Kidney epithelial cell (primary cell): ENCODE measurements at places on chromosomes 3 and 15.

DNA sequence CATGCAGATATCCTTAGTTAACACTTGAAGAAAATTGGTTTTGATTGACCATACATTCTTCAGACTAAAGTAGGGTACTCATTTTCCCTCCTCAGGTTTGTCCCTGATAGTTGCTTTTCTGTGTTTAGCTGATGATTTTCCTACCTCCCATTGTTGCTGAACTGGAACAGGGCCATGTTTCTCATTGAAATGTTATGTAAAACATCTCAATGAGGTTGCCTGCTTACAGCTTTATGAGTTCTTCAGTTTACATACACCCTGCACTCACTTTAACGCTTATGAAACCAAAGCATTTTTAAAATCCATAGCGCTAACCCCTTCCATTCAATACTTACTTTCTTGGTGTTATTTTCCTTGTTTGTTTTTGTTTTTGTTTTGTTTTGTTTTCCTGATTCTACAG is 61.9 kb downstream of the HMG20A start:
- no peak for DNase-seq

DNA sequence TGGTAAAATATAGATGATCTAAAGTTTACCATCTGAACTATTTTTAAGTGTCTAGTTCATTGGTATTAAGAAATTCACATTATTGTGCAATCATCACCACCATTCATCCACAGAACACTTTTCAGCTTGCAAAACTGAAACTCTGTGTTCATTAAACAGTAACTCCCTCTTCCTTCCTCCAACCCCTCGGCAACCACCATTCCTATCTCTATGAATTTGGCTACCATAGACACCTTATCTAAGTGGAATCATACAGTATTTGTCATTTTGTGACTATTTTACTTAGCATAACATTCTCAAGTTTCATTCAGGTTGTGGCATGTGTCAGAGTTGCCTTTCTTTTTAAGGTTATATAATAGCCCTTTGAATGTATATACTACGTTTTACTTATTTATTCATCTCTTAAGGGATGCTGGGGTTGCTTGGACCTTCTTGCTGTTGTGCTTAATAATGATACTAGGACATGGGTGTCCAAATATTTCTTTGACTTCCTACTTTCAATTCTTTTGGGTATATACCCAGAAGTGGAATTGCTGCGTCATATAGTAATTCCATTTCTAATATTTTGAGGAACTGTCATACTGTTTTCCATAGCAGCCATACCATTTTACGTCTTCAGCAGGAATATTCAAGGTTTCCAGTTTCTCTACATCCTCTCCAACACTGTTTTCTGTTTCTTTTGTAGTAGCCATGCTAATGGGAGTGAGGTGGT is 20.9 kb downstream of the KAT2B start:
- no peak for DNase-seq

- DNase-seq, result no peak
These were observed 89.5 kb downstream of the ZMAT3 start for GRCh38 chr3:178982137-178982536.

GRCh38 chr3:150303768-150304167 is 104.3 kb upstream of the TSC22D2 start:
- no peak for DNase-seq

- DNase-seq, result no peak
These were observed 975.5 kb upstream of the CFAP20DC start for GRCh38 chr3:60025096-60026050.

DNA sequence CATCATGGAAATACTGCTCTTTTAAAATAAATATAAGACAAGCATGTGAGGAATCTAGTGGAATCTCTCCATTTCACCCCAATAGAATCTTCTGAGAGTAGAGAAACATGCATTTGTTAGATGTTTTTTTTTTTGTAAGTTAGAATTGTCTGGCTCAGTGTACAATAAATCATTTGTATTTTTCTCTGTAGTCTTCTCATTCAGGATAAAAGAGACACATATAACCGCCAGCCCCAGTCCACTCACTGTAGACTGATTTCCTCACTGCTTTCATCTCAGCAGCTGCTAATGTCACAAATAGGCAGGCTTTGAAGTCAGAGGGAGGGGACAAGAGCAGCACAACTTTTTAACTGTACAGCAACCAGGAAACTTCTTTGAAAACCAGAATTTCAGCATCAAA is 140.2 kb upstream of the RBMS3 start:
- no peak for DNase-seq

GRCh38 chr3:104825116-104825515 is 541.6 kb upstream of the ALCAM start:
- DNase-seq, result no peak

DNA sequence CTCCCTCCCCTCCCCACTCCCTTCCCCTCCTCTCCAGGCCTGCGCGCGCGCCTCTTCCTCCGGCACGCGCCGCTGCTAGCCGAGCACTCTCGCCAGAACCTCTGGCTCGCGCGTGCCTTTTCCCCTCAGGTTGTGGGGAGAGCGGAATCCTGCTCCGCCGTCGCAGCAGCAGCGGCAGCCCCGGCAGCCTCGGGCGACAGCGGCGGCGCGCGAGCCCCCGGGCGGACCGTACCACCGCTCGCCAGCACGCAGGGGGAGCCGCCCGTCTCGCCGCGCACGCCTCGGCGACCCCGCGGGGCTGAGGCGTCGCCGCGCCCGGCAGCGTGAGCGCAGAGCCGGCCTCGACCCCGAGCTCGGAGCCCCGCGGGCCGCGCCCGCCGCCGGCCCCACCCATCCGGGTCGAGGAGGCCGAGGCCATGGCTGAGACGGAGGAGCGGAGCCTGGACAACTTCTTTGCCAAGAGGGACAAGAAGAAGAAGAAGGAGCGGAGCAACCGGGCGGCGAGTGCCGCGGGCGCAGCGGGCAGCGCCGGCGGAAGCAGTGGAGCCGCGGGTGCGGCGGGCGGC is at the start of gene CDV3:
Gene CDV3 (plus strand): TSS at position 58 of the 566 bp plus-strand sequence. CDS start 359 bp downstream, at position 417.
- no peak for DNase-seq

DNA sequence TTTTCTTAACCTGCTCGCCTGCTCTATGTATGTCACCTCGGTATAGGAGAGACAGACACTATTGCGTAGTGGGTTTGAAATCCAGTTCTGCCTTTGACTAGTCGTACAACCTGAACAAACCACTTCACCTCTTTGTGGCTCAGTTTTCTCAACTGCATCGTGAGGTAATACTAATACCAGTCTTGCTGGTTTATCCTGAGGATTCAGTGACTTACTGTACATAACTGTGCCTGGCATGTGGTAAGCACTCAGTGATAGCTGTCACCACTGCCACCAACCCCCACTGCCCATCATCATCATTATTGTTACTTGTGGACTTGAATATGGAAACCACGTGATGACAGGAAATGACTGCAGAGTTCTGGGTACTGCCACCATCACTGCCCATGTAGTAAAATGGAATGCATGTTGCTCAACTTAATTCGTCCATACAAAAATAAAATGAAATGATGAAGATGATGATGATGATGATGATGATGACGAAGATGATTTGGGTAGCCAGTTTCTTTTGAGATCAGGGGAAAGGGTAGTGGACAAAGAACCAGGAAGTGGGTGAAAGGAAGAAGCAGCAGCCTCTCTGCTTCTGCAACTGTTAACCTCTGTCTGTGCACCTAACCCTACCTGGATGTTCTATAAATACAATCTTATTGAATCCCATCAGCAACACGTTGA is 228.1 kb downstream of the FEZF2 start:
- DNase-seq, result no peak

DNA sequence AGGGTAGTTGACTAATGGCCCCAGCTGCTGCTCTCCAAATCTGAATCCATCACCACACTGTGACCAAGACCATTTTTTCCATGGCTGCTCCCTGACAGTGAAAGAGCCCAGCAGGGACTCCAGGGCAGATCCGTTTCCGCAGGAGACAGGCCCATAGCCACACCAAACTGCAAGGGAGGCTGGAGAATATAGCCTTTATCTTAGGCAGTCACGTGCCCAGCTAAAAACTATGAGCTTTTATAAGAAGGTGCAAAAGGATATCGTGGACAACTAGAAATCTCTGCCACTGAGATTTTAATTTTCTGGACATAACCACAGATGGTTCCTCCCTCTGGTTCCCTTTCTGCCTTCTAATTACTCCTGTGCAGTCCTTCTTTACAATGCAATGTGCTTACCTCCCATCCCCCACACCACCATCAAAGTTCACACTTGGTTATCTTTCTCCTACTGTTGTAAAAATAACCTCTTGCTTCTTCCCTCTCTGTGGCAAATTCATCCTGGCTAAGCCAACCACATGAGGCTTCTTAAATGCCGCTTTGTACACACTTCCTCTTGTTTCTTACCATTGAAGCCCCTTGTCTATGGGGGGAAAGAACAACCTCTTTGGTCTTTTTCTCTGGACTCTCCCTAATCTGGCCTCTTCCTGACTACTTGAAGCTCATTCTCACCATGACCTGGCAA is 233.7 kb downstream of the SHQ1 start:
- no peak for DNase-seq

DNA sequence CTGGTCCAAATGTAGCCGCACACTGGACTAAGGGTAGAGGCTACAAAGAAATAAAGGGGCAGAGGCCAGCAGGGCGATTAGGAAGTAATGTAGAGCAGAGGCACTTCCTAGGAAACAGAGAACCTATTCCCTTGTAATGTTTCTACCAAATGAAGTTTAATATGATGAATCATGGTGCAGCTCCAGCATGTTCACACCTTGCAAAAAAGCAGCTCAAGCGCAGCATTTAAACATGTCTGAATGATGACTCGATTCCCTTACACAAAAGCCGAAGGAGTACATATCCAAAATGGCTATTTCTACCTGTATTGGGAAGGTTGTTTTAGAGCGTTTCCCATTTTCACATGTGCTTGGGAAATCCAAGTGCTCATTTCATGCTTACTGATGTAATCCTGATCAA is 204.8 kb downstream of the MECOM start:
- no peak for DNase-seq

DNA sequence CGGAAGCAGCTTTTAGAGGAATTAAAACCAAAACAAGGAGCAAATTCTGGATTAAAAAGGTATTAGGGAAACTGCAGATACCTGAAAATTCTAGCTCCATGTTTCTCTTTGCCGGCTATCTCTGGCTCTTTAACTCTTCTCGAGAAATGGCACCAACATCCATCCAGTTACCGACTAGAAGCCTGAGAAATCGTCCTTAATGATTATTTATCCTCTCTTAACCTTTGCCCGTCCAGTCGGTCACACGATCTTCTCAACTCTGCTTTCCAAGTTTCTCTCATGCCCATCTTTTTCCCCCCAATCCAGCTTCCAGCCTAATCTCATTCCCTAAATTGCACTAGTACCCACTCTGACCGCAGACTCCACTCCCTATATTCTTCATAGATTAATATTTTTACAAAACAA is 596 bp upstream of the SGO1 start:
- no peak for DNase-seq

GRCh38 chr3:14231145-14231990 is 52.8 kb downstream of the LSM3 start:
- no peak for DNase-seq

- DNase-seq, result no peak
These were observed 27.1 kb downstream of the TBC1D2B start for GRCh38 chr15:78050441-78050809.

GRCh38 chr3:185319801-185320200 is 43.1 kb upstream of the MAP3K13 start:
- no peak for DNase-seq

- no peak for DNase-seq
These were observed 50.0 kb downstream of the ZIC1 start for GRCh38 chr3:147458995-147459704.

GRCh38 chr15:100266166-100266565 is 75.6 kb downstream of the ADAMTS17 start:
- no peak for DNase-seq

GRCh38 chr3:21328711-21329390 is 422.2 kb downstream of the ZNF385D start:
- no peak for DNase-seq

DNA sequence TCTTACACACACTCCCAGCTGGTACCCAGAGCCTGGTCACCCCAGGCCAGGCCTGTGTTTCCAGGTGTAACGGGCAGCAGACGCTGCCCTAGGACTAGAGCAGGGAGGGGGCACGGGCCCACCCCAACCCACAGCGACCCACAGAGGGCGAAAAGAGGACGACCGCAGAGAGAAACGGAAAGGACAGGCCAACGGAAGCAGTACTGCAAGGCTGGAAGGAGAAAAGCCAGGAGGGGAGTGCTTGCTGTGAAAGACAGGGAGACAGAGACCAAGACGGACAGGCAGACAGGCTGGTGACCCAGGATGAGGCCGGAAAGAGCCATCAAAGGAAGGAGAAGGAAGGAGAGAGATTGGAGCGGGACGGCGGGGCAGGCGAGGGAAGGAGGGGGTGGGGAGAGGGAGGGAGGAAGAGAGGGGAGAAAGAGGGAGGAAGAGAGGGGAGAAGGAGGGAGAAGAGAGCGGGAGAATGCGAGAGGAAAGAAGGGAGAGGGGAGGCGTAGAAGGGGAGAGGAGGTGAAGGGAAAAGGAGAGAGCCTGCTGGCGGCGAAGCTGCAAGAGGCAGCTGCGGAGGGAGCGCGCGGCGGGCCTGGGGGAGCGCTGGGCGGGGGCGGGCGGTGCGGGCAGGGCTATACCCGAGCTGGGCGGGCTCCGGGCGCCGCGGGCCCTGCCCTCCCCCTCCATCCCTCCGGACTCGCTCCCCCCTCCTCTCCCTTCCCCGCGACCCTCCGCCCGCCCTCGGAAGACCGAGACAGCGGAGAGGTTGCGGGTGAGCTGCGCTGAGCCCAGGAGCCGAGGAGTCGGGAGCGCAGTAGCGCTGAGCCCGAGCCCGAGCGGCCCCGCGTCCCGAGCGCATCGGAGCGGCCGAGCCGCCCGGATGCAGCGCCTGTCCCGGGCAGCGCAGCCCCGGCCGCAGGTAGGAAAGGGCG is at the start of gene SLC6A1:
Gene SLC6A1 (plus strand): TSS at position 732 of the 926 bp plus-strand sequence. CDS start 24,464 bp downstream, outside the sequence.
- no peak for DNase-seq

- no peak for DNase-seq
These were observed 123.2 kb upstream of the GOLGA8J start for GRCh38 chr15:29959384-29960137.

GRCh38 chr3:122886946-122887345 is 92.1 kb downstream of the SLC49A4 start:
- no peak for DNase-seq

DNA sequence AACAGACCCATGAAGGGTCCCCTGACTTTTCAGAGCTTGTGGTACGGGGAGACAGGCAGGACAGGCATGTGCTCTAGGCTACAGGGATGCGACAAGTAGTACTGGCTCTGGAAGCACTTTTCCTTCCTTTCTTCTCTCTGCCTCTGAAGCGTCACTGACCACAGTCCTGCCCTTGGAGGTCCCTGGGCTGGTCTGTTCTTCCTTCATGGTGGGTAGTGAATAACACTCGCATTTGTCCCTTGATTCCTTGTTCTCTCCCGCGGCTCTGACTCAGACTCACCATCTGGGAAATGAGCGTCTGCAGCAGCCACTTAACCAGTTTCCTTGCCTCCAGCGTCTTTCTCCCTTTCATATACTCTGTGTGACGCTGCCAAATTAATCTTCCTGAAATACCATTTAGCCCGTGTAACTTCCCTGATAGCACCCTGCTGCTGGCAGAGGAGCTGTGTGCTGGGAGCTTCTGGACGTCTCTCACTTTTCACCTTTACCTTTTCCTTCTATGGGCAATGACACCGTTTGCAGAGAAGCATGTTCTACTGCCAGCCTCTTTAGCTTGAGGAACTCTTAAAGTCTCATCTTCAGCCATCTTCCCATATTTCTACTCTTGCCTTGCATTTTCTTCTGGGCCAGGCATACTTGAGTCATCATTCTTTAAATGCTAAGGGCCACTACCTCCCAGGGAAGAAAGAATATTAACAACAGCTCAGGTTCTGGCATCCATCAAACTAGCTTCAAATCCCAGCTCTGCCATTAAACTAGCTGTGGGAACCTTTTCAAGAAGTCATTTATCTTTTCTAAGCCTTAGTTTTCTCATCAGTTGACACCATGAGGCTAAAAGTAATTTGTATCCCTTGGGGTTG is 33.6 kb downstream of the TMEM45A start:
- peak; percentile 50 for DNase-seq
